Sciatic nerve (tissue), 2 donors: ENCODE measurements at places on chromosomes 7 and 10.

GRCh38 chr10:130936851-130937250, 374.7 kb downstream of the TCERG1L start:
- no peak for DNase-seq

- DNase-seq: no peak
Measured at GRCh38 chr7:100914208-100914878, 18.7 kb upstream of the ACHE start.

- DNase-seq: no peak
Measured at GRCh38 chr10:6669269-6669859, 89.3 kb upstream of the PRKCQ start.

DNA sequence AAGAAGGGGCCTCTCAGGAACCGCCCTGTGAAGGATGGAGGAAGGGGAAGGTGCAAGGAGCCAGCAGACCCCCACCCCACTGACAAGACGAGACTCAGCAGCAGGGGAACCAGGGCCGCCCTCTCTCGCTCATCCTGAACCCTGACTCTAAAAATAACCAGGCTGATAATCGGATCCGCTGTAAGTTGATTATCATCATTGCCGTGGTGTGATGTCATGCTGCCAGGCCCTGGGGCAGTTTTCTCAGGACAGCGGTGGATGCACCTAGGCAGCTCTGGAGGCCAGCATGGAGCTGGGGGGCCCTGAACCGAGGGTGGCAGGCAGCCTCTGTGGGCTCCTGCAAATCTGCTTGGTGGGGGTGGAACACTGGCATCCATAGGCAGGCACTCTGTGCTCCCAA, 7.9 kb downstream of the RET start:
- DNase-seq: no peak

GRCh38 chr7:117728890-117729624, 144.2 kb downstream of the CTTNBP2 start:
- no peak for DNase-seq

DNA sequence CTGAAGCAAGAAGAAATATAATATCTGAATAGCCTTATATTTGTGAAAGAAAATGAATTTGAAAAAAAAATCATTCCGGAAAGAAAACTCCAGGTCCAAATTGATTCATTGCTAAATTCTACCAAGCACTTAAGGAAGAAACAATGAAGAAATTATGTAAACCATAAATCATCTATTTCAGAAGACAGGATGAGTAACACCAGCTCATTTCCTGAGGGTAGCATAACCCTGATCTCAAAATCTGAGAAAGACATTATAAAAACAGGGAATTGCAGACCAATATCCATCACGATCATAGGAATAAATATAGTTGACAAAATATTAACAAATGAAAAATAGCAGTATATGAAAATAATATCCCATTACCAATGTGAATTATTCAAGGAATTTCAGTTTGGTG, 70.1 kb upstream of the RAB18 start:
- DNase-seq: no peak

DNA sequence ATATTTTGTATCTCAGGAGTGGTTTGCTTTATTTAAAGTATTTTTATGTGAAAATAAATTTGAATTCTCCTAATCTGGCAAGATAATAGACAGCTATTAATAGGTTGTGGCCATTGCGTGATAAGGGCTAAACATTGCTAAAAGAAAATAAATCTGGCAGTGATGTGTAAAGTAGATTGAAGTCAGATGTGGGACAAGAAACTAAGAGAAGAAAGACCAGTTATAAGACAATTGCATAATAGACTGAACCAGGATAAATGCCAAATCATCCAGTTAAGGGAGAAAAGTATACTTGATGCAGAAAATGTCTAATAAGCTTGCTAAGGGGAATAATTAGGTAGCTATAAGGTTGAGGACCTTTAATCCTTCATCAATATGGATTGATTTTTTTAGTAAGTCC, 197.5 kb upstream of the CSTF2T start:
- no peak for DNase-seq

DNA sequence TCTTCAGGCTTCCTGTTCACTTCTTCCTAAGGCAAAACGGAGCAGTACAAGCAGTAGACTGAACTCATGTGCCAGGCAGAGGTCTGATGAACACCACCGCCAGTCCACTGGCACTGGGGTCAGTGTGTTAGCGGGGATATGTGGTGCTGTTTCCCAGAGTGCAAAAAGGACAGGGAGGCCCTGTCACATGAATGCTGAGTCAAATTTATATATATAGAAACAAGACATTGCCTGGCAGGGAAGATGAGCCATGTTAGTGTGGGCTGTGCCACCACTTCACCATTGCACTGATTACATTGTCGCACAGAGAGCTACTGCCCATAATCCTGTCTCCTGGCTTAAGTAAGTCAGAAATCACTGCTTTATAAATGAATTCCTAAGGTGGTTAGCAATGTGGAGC, 122.2 kb upstream of the AMPH start:
- no peak for DNase-seq

DNA sequence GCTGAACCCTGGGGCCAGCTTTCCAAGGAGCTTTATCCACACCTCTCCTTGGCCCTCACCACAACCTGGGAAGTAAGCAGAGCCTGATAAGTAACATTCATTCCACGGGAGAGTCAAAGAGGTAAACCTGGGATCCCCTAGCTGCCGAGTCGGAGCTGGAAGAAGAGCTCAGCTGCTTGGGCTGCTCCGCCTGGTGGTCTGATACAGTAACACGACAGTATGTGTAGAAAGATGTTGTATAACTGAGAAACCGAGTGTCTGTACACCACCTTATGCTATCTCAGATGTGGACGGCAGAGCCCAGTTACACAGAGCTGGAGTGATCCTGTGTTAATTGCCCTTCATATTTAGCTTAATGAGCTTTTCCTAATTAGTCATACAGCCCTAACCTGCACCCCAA, 151.3 kb upstream of the KMT2E start:
- DNase-seq: no peak

DNA sequence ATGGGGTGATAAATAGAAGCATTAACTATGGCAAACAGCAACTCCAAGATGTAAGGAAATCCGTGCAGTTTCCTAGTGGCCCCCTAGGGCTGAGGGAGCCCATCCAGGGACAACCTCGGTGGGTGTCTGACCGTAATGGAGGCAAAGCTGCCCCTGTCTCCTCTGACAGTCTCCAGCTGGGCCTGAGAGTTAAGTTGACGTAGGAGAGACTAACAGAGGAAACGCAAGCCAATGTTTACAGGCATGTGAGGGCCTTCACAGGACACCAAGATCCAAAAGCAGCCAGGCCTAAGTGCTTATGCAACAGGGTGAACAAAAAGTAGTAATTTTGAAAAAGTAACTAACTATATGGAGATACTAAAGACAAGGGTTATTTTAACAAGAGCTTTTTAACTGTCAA, 330.0 kb upstream of the C7orf33 start:
- DNase-seq: no peak

DNA sequence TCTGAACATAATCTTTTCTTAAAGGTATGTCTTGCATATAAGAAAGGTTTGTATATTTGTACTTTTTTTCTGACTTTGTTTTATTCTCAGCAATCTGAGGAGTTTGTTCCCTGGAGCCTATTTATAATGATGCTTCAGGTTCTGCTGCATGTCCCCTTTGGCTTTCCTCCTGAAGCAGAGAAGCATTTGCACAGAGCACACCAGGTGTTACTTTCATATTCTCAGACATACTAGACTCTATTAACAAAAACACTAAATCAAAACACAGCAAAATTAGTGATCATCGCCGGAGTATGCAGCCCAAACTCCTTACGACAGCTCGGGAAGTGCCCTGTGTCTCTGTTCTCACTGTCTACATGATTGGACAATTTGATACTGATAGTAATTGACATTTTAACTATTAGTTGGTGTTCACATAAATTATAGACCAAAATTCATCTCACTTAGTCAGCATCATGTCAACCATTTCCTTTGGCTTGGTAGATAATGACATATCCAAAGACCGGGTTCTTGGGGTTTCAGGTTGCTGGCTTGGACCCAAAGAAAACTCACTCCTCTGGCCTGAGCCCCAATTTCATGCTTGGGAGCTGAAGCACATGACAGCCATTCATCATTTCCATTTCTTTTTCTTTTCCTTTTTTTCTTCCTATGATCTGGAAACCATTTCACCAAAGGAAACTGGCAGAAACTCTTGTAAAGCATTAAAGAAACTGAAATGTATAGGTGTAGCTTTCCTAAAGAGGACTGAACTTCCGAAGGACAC, 400.1 kb upstream of the NRP1 start:
- DNase-seq: no peak

GRCh38 chr7:15829691-15830090, 143.2 kb upstream of the MEOX2 start:
- DNase-seq: no peak

DNA sequence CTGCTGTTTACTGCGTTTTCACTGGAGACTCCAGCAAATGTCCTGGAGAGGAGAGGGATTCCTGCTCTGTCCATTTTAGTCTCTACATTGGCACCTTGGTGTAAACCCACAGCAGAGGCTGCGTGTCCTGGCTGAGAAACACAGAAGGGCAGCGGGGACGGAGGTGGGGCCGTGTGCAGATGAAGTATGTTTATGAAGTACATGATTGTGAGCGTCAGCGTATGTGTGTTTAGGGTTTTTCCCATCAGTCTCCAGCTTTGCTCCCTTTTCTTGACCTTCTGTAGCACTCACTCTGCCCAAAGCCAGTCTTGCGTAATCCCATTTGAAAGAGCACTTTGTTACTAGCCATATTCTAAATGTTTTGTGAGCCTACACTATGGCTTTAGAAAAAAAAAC, 750.7 kb upstream of the SORCS1 start:
- DNase-seq: peak; percentile 63

DNA sequence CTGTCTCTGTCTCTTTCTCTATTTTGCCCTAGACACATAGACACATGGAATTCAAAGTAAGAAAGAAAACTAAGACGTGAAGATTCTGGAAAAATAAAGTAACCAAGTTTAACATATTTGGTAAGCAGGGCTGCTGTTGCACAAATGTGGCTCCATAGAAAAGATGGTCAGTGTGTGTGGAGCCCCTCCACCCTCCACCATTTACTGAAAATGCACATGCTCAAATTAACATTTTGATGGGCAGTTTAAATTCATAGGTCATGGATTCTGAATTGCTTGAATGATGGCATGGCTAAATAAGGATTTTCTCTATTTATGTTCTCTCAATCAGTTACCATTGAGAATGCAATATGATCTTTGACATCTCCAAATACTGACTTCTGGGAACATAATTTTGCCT, 165.5 kb upstream of the CHRM2 start:
- no peak for DNase-seq

DNA sequence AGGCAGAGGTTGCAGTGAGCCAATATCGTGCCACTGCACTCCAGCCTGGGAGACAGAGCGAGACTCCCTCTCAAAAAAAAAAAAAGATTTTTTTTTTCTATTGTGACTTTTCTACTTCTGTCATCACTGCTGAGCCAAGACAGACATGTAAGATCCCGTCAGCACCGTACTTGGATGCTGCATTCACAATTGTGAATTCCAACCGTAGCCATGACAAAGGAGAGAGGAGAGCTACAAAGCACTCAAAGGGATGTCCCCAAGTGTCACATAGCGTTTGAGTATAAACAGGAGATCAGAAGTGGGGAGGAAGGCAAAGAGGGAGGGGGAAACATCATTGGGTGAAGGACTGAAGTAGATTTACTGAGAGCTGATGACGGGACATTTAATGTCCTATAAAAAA, 144.2 kb downstream of the PRPF18 start:
- DNase-seq: no peak

DNA sequence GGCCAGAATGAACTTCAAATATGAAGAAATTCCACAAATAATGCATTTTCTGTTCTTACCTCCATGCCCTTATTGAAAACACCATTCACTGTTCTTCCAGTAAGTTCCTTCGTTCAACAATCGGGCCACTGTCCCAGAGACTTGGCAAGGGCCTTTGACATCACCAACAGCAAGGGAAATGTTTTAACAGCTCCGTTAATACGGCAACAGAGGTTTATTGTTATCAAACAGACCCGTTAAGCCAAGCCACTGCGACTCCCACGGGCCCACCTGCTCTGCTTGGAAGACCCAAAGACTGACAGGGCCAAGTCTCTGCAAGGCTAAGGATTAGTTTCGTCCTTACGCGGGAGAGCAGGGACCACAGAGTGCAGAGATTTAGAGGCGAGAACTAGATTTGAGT, 43.4 kb upstream of the LYZL1 start:
- peak; percentile 73 for DNase-seq

DNA sequence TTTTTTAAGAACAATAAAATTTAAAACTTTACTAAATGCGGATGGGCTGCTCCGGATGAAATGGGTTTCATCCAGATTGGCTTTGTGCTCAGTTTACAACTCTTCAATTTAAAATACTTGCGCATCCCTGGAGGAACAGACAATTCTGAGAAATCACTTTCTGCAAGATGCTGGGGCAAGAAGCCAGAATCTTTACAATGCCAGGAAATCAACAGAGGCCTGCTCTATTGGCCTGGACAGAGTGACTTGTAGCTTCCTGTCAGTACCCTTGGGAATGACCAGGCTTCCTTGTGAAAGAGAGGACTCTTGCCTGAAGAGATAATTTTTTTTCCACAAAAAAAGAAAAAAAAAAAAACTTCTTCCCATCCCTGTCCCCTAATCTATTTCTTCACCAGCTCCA, 3.9 kb upstream of the FAM13C start:
- no peak for DNase-seq

DNA sequence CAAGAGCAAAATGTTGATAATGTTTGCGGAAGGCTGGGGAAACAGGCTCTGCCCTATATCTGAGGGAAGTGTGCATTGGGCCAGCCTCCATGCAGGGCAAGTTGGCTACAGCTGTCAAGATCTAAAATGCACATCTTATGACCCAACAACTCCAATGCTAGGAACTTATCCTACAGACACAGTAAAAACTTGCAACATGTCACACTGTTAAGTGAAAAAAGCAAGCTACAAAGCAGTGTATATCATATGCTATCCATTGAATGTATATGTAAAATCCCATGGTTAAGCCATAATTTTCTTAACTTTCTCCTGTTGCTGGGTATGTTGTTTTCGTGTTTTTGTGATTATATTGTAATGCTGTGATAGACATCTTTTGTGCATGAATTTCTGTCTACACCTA, 16.3 kb upstream of the KAT6B start:
- no peak for DNase-seq

DNA sequence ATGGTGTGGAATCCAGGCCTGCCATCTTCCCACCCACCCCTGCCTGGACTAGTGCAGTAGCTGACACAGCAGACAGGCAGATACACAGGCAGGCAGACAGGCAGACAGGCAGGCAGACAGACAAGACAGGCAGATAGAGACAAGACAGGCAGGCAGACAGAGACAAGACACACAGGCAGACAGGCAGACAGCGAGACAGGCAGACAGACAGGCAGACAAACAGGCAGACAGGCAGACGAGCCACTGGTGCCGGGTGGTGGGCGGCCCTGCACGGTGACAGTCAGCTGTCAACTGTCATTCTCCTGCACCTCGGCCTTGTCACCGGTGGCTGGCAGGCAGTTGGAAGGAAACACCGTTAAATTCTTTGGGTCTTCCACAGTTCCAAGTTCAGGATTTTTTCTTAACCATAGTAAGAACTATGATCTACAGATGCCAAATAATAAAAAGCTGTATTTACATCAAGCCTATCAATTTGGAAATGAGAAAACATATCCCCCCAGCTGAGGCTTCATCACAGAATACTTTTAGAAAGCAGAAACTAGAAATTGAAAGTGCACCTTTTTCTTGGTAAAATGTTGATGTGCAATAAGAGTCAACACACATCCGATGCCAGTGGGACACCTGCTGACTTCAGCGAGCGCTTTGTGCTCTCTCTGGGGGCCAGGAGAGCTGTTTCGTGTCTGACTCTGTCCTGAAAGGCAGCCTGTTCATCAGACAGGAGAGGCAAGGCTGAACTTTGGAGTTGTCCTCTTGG, 250.4 kb downstream of the DNAJB6 start:
- peak; percentile 34 for DNase-seq

GRCh38 chr10:101346177-101346576, 7.8 kb upstream of the BTRC start:
- DNase-seq: no peak

GRCh38 chr7:101950450-101951119, 133.2 kb downstream of the CUX1 start:
- no peak for DNase-seq
